Transverse colon (tissue), 4 donors: ENCODE measurements at places on chromosomes 11 and 22. TPM values are rescaled to one million over a fixed set of nuclear protein-coding genes. Genes with fewer than 3 reads are reported as not detected.

The PTPN5 gene
- not detected for total RNA-seq

The SHISAL1 gene
- total RNA-seq, result 1.9 TPM

The HPX gene
- 1.8 TPM for total RNA-seq

The B3GAT1 gene
- 0.14 TPM for total RNA-seq

DNA sequence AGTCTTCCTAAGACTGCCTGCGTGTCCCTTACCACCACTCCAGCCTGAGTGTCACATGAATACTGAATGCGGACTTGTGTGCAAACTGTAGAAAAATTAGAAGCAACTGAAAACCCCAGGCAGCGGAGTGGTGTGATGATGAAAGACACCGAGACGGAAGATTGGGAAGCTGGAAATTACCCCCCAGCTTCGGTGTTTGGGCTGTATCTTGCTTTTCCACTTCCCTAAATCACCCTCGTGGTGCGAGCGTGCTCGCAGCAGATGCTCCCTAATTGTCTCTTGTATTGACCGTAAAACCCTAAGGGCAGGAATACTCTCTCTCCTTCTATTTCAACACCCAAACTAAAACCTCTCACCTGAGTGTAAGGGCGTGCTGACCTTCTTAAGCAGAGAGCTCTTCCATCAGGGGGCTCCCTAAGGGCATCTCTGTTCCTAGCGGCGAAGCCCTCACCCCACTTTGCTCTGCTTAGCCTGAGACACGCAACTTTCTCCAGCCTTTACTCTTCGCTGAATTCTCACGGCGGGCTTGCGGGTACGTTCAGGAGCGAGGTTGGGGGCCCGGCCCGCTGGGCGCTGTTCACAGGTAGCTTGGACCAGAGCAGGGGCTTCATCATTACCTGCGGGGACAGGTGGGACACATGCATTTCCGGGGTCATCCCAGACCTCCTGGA lies 62.4 kb downstream of the CRYBB2 start:
- no peak for DNase-seq

GRCh38 chr22:49307481-49307830 lies 520.2 kb downstream of the BRD1 start:
- no peak for DNase-seq

The SCGB1C1 gene
- not detected for total RNA-seq

The CYP2D6 gene
- 9.7 TPM for total RNA-seq

- DNase-seq, result no peak
Measured at GRCh38 chr11:15640318-15640717, 525.6 kb downstream of the INSC start.

GRCh38 chr11:69057801-69058200 lies 9.1 kb downstream of the TPCN2 start:
- DNase-seq, result no peak

The SCGB1A1 gene
- total RNA-seq, result not detected

DNA sequence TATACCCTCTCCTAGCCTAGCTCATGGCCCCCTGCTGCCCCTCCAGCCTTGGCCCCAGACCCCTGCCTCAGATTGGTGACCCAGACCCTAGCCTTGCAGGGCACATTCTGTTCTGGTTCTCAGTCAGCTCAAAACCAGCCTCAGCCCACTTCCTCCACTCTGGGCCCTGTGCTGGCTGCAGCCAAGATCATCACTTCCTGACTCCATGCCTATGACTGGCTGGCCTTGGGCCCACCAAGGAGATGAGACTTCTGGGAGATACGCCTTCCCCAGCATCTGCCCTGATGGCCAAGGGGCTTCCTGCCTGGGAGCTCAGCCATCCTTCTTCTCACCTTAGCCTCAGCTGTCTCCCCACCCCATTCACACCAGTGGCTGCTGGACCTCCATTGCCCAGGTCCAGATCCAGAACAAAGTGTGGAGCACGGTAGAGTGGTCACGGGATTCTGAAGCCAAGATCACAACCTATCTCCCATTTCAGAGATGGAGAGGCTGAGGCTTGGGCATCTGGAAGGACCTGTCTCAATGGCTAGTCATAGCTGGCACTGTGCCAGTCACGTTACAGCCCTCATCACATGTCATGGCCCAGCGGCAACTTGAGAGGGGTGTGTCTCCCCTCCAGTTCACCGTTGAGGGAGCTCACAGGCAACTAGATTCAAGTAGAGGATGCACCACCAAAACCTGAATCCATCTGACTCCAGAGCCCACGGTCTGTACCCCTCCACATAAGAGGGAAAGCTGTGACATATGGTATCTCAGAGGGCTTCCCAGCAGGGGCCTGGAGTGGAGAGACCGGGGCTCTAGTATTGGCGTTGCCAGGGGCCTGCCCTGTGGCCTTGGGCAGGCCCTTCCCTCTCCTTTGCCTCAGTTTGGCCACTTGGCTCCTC lies 43.0 kb upstream of the KLHL35 start:
- DNase-seq, result peak; percentile 33
